Retinal pigment epithelial cell (primary cell): ENCODE measurements at places on chromosomes 1 and 21.
A peak's percentile ranks its signal among the peaks of the same experiment; 100 is the strongest.

- DNase-seq = peak; percentile 96
These were observed 2.8 kb upstream of the PHC2 start for GRCh38 chr1:33433509-33434362.

DNA sequence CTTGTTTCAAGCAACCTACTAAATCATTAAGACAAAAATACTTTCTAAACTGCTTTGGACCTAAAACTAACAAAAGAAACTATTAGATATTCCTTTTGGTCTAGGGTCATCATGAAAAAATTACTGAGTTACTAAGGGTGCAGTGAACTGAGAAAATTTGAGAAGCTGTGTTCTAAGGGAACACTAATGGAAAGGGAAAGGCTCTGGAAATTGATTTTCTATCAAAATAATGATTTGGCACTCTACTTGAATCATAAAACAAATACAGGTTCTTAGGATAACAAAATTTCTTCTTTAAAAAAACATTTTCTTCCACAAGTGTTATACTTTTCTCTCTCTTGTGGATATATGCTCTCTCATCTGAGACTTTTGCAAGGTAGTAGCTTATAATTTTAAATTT lies 213.5 kb downstream of the DNAH14 start:
- DNase-seq = no peak

DNA sequence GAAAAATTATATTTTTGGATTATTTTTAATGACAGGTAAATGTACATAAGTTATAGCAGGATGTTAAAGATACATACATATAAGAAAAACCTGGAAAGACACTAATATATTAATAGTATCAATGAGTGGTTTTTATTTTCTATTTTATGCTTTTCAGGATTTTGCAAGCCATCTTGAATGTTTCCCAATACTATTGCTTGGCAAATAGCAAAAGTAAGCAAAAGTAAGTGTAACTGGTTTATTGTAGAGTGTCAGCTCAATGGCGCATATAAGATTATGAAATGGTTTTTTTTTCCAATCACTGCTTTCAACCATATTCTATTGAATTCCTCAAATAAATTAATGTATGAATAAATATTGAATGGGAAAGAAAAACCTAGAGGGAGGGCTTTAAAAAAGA lies 36.4 kb downstream of the ZNF684 start:
- DNase-seq = no peak

DNA sequence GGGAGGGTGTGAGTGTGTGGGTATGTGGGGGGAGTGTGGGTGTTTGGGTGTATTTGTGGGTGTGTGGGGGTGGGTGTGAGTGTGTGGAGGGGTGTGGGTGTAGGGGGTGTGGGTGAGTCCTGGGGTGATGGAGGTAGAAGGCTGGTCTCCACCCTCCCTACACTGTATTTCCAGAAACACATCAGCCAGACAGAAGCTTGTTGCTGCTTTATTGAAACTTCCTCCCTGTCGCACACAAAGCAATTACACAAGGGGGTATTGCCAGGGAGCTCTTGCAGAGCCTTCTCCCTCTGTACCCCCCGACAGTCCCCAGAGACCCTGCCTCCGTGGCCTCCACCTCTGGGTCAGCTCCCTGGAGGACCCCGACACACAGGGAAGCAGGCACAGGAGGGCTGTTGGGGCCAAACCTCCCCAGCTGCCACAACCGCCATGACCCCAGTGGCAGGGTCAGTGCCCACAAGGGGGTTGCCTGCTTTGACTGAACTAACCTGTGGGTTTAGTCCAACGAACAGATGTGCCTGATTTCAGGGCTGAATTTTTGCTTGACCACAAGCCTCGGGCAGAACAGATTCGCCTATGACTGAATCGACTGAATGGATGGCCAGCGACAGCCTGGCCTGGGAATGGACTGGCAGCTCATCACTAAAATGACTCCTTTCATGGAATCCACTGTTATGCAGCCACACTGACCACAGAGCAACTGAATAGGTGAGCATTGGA lies 9.1 kb upstream of the MATN1 start:
- no peak for DNase-seq

DNA sequence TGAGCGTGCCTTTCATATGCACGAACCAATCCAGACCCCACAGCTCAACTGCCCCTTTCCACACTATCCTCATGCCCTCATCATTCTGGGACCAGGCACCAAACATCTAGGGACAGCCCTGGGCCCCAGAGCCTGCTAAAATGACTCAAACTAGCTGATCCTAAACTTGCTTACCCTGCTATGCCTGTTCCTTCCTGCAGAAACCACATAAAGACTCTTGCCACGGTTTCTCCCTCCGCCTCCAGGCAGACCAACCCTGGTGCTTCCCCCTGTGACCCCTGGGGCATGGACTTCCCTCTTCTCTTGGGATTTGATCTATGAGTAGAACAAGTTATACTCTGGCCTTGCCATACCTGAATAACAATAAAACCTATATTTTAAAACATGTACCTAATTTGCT lies 138.0 kb upstream of the CD34 start:
- no peak for DNase-seq

DNA sequence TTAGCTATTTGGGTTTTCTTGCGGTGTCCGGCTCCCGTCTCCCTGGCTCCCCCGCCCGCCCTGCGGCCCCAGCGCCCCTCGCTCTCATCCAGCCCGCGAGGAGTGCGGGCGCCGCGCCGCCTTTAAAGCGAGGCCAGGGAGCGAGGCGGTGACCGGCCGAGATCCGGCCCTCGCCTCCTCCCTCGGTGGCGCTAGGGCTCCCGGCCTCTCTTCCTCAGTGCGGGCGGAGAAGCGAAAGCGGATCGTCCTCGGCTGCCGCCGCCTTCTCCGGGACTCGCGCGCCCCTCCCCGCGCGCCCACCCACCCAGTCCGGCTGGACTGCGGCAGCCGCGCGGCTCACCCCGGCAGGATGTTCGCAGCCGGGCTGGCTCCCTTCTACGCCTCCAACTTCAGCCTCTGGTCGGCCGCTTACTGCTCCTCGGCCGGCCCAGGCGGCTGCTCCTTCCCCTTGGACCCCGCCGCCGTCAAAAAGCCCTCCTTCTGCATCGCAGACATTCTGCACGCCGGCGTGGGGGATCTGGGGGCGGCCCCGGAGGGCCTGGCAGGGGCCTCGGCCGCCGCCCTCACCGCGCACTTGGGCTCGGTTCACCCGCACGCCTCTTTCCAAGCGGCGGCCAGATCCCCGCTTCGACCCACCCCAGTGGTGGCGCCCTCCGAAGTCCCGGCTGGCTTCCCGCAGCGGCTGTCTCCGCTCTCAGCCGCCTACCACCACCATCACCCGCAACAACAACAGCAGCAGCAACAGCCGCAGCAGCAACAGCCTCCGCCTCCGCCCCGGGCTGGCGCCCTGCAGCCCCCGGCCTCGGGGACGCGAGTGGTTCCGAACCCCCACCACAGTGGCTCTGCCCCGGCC lies 492 bp downstream of the HLX start:
- DNase-seq = no peak

DNA sequence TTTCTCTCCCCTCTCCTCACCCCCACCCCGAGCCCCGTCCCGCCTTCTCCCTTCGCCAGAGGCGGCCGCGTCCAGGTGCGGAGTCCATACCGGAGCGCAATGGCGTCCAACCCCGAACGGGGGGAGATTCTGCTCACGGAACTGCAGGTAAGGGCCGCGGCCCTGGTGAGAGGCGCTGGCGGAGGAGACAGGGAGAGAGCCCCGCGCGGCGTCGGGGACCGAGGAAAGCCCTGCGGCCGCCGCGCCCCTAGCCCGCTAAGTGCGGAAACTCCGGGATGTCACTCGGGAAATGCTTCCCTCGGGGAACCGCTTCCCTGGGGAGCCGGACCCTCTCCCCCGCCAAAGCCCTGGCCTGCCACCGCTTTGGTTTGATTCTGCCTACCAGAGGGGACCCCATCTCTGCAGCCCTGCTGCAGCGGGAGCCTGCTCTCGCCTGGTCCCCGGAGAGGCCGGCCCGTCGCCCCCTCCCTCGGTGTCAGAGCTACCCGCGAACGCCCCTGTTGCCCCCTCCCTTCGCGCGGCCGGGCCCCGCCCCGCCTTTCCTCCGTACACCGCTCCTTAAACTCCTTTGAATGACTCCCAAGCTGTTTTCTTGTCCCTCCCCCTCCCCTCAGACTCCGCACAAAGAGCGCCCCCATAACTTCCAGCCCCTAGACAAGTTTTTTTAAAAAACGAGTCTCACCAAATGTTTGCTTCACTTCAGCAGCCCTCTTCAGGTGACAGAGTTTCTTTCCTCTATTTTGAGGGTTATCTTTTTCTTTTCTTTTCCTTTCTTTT lies 597 bp downstream of the PKN2 start:
- peak; percentile 16 for DNase-seq

GRCh38 chr1:111672331-111672730 lies 52.7 kb downstream of the RAP1A start:
- no peak for DNase-seq

- DNase-seq = no peak
These were observed 170.6 kb upstream of the PROX1 start for GRCh38 chr1:213817156-213817555.

DNA sequence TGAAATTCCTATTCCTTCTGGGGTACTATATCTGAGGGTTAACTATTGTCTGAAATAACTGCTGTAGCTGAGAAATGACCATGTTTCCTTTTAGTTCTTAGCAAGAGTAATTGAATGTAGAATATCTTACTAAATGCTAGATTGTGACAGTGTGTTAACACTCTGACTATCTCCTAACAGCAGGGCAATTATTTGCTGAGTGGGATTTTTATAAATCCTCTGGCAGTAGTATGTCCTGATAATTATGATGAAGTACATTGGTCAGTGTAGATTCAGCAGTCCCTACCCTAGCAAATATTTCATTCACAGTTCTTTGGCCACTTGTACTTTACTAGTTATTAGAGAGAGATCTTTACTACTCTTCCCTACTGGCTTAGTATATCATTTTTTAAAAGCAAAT lies 138.6 kb downstream of the SPATA17 start:
- no peak for DNase-seq

GRCh38 chr21:27557356-27557755 lies 590.5 kb upstream of the ADAMTS5 start:
- DNase-seq = no peak

- DNase-seq = no peak
These were observed 74.9 kb downstream of the FASLG start for GRCh38 chr1:172733815-172734214.

DNA sequence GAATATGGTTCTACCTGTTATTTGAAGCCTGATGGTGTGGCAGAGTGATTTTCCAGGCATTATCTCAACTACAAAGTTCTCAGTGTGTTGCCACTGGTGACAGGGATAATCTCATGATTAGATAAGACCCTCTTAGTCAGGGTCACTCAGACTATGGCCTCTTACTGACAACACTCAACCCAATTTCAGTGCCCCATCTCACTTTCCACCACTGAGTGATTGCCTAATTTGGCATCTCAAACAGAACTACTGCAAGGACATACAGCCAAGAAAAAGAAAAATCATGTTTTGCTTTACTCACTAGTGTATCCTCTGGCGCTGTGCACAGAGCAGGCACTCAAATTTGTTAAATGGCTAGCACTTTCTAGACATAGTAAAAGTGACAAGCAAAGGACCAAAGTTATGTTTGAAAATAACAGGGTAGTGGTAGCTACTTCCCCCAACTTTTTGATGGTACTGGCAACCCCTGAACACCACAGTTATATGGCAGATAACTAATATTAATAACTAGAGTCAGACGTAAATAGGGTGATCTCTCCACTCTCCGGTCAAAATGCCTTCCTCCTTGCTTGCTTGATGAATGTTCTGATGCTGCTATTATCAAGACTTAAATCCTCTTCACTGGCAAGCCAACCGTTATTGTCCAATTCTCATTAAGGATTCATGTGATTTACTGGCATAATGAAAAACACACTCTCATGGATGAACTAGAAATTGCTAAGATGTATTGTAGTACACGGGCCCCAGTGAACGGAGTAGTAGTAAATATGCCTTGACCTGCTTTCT lies 37.1 kb upstream of the SLC30A10 start:
- no peak for DNase-seq

GRCh38 chr1:220891224-220892085 lies 12.2 kb downstream of the HLX start:
- no peak for DNase-seq

GRCh38 chr1:239912471-239912870 lies 179.2 kb upstream of the FMN2 start:
- DNase-seq = no peak

GRCh38 chr1:186785503-186785902 lies 43.2 kb upstream of the PLA2G4A start:
- no peak for DNase-seq

GRCh38 chr1:58434607-58435006 lies 111.9 kb downstream of the OMA1 start:
- no peak for DNase-seq

GRCh38 chr1:186442651-186443375 lies 18.1 kb downstream of the PDC start:
- no peak for DNase-seq

DNA sequence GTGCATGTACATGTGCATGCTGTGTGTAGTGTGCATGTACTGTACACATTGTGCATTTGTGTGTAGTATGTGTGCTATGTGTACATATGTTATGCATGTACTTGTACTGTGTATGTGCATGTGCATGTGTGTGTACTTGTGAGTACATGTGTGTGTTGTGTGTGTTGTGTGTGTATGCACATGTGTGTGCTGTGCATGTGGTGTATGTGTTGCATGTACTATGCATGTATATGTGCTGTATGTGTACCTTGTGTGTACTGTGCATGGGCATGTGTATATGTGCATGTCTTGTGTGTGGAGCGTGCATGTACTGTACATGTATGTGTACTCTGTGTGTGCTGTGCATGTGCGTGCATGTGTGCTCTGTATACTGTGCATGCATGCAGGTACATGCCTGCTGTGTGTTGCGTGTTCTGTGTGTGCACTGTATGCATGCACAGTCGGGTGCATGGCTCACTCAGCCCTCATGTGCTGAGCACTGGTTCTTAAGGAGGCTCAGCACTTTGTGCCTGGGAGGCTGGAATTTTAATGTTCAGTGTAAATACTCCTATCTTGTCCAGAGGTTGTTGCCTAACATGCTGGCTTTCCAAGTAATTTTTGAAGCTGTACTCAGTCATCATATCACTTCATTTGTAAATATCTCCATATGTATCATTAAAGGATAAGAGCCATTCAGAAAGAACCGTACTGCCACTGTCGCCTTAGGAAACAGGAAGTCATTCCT lies 32.3 kb downstream of the SNAP47 start:
- no peak for DNase-seq

DNA sequence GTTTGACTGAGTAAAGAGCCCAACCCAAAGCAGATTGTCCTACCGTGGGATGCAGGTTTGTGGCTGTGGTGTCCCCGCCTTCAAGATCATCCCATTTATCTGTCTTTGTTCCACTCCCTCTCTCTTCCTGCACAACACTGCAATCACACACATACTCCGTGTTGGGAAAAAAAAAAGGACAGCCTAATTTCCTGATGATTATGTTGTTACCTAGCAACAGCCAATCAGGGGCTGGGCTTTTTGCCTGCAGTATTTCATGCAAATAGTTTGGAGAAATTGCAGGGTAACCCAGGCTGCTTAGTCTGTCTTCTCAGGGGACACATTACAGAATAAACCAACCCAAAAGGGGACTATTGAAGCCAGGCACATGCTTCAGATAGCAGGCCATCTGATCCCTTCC lies 38.3 kb downstream of the PHC2 start:
- no peak for DNase-seq
